Astrocyte (in vitro differentiated cells and primary cell): ENCODE measurements at places on chromosomes 12 and 14. TPM values are rescaled to one million over a fixed set of nuclear protein-coding genes. Genes with fewer than 3 reads are reported as not detected.
A peak's percentile ranks its signal among the peaks of the same experiment; 100 is the strongest.

DNA sequence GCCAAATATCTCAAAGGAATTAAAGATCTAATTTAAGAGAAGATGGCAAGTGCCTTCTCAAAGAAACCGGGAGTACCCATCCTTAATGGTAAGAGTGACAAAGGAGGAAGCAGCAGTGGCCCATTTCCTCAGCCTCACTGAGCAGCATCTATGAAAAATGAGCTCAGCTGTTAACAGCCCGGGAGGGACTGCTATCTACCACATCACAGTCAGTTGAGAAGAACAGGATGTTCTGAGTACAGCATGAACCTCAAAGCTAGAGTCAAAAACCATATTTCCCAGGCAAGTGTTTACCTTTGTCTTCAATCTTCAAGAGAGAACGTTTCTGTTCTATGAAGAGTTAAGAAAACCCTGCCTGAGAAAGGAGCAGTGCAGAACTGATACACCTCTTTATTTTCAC is 115.0 kb downstream of the BTG1 start:
- DNase-seq, result peak; percentile 16

DNA sequence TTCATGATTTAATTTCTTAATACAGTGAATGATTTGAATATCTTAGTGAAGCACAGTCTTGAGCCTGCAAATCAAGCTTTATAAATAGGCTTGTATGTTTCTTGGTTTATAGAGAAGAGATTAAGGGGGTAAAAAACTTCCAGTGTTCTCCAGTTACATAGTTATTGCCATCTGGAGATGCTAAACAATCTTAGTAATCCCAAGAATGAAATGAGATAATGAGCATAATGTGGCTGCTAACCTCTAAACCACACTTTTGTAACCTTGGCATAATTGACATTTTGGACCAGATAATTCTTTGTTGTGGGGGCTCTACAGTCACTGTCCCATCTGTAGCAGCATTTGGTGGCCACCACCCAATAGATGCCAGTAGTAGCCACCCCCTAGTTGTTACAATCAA is 316.8 kb downstream of the CCDC91 start:
- DNase-seq, result peak; percentile 82

DNA sequence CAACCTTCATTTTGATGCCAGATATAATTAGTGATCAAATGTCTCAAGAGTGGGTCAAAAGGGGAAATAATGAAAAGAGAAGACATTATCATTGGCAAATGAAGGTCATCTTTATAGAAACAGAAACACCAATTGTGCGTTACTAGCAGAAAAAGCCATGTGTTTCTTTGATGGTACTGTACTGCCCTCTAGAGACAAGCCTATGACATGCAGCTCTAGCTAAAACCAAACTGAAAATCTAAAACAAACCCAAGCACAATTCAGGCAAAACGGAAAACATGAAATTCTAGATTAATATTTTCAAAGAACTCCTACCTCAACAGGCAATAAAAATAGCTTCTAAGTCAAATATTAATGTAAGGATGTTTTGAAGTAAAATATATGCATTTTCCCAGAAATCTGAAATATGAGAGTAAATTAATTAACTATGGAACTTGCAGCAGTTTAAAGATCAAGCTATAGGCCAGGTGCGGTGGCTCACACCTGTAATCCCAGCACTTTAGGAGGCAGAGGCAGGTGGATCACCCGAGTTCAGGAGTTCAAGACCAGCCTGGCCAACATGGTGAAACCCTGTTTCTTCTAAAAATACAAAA is 115.4 kb downstream of the KLHL28 start:
- no peak for DNase-seq

GRCh38 chr14:53668897-53669296 is 287.7 kb downstream of the BMP4 start:
- peak; percentile 60 for DNase-seq

- DNase-seq, result no peak
These were observed 1.3 kb downstream of the KERA start for GRCh38 chr12:91056488-91056887.

DNA sequence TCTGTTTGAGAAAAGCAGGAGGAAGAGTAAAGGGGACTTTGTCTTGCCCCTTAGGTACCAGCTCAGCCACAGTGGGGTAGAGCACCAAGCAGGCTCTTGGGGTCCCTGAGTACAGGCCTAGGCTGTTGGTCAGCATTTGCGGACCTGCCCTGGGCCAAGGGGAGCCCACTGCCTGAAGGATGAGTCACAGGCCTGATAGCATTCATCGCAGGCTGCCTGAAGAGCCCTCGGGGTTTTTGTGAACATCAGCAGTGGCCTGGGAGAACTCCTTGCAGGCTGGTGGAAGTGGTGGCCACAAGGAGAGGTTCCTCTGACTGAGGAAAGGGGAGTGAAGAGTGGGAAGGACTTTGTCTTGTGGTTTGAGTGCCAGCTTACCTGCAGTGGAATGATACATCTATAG is 25.0 kb upstream of the P2RX7 start:
- peak; percentile 12 for DNase-seq

DNA sequence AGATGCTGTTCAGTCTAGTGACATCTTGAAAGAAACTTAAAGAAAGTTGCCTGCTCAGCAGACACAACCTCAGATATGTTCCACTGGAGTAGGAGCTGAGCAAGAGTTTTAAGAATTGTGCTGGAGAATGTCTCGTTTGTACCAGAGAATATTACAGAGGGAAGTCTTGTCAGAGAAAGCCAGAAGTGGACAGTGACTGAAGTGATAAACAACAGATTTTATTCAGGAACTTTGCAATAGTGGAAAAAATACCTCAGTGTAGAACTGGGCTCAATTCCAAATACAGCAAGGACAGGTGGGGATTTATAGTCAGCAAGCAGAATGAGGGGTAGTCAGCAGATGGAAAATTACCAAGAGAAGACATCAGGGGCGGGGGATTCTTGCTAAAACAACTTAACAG is 18.6 kb downstream of the ZDHHC17 start:
- no peak for DNase-seq

- peak; percentile 52 for DNase-seq
These were observed 39.2 kb downstream of the SAMD4A start for GRCh38 chr14:54606178-54606577.

- DNase-seq, result no peak
These were observed 64.7 kb upstream of the ZFP36L1 start for GRCh38 chr14:68857516-68858070.

DNA sequence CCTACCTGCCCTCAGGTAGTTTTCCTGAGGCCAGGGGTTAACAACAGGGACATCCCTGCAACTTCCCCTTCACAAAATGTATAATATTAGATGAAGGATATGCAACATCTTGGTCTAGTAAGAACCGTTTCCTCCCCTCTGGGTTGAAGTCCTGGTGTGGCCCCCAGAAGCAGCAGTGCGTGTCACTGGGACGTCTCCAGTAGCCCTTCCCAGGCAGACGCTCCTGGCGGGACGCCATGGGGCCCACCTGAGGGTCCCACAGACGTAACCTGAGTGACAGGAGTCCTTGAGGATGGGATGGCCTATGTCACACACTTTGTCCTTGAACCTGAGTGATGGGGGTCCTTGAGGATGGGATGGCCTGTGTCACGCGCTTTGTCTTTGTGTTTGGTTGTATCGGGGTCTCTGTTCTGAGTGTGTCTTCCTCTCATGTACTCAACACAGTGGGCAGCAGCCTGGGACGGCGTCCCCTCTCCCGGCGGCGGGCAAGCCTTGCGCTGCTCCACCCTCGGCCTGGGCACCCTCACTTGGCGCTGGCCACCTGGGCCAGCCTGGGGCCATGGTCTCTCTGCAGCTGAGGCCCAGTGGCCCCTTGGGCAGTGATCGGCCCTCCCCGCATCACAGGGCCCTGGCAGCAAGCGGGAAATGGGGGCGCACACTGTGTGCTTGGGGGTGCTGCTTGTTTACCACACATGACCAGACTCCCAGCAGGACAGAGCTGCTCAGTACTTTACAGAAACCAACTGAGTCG is 14.3 kb upstream of the AMN start:
- DNase-seq, result no peak

DNA sequence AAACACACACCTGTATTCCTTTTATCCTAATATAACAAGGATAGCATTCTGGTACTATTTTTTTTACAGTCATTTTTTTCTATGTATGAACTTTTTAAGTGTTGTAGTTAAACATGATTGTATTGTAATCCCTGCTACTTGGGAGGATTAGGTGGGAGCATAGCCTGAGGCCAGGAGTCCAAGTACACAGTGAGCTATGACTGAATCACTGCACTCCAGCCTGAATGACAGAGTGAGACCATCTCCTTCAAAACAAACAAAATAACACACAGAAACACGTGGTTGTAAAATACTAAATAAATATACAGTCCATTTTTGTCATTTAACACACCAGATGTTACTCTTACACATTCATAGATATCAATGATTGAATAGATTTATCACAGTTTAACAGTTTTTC is 56.9 kb downstream of the MAP4K5 start:
- DNase-seq, result peak; percentile 10

GRCh38 chr14:104524726-104525125 is 54.8 kb upstream of the C14orf180 start:
- DNase-seq, result no peak

DNA sequence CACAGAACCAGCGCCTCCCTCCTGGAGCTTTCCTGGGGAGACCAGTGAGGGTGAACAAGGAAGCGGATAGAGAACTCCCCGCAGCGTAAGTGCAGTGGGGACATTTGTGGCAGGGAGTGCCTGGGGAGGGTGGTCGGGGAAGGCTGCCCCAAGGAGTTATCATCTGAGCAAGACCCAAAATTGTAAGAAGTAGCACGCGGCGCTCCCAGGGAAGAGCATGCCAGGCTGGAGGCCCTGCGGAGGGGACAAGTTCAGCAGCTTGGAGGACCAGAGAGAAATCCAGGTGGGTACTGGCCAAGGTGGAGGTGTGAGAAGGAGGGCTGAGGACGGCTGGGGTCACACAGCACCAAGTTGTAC is 46.2 kb upstream of the RIMBP2 start:
- DNase-seq, result no peak

- DNase-seq, result peak; percentile 55
These were observed 132.6 kb upstream of the PLEKHG7 start for GRCh38 chr12:92570056-92570753.

DNA sequence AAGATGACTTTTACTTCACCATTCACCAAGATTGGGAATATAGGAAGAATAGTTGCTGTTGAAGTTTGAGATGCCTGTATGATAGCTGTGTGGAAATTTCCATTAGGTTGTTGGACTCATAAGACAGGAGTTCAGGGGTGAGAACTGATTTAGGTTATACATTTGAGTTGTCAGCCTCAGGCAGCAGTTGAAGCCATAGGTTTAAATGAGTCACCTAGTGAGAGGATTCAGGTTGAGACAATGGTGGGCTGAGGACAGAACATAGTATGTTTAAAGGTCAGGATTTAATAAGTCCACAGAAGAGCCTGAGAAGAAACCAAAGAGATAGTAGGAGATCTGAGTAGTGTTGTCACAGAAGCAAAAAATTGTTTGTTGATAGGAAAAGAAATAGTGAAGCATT is 63.6 kb upstream of the MON2 start:
- no peak for DNase-seq

DNA sequence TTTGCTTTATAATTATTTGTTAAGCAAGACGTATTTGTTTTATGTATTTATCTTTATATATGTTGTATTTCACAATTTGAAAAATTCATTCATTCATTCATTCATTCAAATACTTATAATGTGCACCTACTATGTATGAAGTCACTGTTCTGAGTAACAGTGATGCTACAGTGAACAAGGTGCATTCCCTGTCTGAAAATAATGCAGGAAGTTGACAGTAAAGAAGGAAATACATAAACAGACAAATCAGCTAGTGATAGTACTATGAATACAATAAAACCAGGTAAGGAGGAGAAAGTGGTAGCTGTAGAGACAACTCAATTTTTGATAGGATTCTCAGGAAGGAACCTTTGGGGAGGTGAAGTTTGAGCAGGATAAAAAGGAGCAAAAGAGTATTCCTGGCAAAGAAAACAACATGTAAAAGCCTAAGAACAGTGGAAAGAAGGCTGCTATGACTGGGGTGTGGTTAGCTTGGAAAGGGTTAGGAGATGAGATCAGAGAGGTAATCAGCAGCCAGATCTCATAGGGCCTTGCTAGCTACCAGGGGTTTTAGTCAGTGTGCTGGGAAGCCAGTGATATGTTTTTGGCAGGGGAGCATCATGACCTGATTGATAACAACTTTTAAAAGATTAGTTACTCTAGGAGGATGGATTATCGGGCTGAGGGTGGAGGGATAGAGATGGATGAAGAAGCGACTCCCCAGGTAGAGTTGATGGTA is 17.4 kb downstream of the BICDL1 start:
- no peak for DNase-seq

- peak; percentile 33 for DNase-seq
These were observed 468.5 kb downstream of the ETNK1 start for GRCh38 chr12:23093488-23093887.

GRCh38 chr12:27814411-27814810 is 34.4 kb upstream of the MANSC4 start:
- no peak for DNase-seq

GRCh38 chr14:22415605-22415959 is 173.4 kb downstream of the DAD1 start:
- no peak for DNase-seq

- peak; percentile 8 for DNase-seq
These were observed 5.4 kb upstream of the RALGAPA1 start for GRCh38 chr14:35814371-35815005.

DNA sequence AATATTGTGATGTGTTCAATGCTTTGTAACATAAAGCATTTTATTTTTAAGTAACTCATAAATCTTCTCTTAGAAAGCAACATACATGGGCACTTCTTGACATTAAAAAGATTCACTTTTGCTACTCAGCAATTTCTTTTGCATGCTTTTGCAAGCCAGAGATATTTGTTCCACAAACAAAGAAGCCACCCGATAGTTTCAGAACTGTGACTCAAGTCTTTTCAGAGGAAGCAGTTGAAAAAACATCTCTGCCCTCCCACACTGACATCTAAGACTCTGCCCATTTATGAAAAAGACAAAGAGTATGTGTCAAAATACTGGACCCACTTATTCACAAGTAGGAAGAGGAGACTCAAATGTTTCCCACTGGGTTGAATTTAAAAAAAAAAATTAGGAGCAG is 7.5 kb downstream of the APPL2 start:
- DNase-seq, result peak; percentile 60

DNA sequence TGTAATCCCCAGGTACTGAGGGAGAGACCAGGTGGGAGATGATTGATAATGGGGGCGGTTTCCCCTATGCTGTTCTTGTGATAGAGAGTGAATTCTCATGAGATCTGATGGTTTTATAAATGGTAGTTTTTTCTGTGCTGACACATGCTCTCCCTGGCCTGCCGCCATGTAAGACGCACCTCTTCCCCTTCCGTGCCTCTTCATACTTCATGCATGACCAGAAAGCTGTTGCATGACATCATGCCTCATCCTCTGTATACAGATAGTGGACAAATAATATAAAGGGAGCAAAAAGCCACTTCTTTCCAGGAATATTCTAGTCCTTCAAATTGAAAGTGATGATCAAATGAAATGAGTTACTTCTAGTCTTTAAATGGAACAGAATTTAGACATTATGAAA is 47.3 kb upstream of the LRIG3 start:
- peak; percentile 21 for DNase-seq

GRCh38 chr14:91996948-91997371 is 42.9 kb downstream of the TRIP11 start:
- DNase-seq, result peak; percentile 86

Gene SYCP3
- not detected in 2 replicates for total RNA-seq

Gene TAS2R7
- total RNA-seq, result not detected in 2 replicates

Gene RAB15
- total RNA-seq, result 32.1 and 36.3 TPM in 2 replicates

Gene KLRC4
- total RNA-seq, result 0.53 and 0.70 TPM in 2 replicates

Gene LIN7A
- total RNA-seq, result 1.6 and 2.2 TPM in 2 replicates
